ENCODE measurements at places on chromosomes 11 and 22.

DNA sequence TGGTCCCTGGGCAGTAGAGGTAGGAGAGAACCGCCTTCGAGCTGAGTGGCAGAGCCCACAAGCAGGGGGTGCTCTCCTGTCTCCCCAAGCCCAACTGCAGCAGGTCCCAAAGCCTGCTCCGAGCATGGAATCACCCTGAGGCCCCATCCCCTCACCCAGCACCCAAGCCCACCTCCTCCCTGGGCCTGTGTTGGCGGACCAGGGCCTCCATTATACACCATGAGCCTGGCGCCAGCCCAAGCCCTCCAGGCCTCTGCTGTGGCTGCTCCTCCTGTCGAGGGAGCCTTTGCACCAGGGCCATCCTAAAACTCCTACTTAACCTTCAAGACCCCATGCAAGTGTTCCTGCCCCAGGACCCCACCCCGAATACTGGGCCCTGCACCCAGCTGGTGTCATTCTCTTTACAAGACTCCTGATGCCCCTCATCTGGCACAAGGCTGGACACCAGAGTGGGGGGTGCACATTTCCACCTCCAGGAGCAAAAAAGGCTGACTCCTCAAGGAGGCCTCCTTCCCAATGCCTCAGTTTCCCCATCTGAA is 16.6 kb downstream of the GP1BB start:
- no peak for DNase-seq

- DNase-seq: no peak
Measured at GRCh38 chr22:50656122-50657070, 16.2 kb upstream of the SHANK3 start.

GRCh38 chr11:112212290-112212689 is 13.9 kb upstream of the PTS start:
- no peak for DNase-seq

DNA sequence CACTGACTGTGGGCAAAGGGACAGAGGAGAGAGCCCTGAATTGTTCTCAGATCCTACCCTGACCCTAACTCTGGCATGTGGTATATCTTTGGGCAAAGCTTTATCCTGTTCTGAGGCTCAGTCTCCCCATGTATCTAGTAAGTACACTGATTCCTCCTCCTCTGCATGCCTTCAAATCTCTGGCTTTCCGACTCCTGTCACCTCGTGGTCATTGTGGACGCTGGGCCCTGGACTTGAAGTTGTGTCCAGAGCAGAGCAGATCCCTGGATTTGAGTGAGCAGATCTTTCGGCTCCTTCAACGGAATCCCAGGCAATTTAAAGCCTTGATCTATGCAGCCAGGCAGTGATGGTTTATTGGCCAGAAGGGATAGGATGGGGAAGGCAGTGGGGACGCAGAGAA is 3.0 kb downstream of the MOGAT2 start:
- no peak for DNase-seq

- DNase-seq: no peak
Measured at GRCh38 chr22:17350292-17350691, 19.0 kb upstream of the CECR2 start.

- no peak for DNase-seq
Measured at GRCh38 chr22:47249370-47249928, 487.0 kb downstream of the TBC1D22A start.

DNA sequence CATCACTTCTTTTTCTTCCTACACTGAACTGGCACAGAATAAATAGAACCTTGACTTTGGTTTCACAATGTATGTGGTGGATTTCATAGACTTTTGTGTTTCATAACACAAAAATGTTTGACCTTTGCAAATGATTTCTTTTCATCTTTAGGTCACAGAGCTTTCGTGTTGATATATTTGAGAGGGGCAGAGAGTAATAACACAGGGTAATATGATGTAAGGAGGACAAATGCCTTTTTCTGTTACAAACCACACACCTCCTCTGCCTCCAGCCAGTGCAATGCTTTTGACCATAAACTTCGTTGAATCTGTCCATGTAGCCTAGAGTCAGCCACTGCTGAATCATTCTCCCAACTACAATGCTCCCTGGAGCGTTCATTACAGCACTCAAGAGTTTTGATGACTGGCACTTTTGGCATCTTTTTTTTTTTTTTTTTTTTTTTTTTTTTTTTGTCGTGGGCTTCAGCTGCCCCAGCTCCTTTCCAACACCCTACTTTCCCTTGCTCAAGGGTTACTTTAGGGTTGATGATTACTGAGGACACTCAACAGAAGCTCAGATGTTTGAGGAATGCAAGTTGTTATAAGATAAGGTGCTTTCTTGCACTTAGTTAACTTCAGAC is 11.4 kb upstream of the CAT start:
- DNase-seq: no peak

DNA sequence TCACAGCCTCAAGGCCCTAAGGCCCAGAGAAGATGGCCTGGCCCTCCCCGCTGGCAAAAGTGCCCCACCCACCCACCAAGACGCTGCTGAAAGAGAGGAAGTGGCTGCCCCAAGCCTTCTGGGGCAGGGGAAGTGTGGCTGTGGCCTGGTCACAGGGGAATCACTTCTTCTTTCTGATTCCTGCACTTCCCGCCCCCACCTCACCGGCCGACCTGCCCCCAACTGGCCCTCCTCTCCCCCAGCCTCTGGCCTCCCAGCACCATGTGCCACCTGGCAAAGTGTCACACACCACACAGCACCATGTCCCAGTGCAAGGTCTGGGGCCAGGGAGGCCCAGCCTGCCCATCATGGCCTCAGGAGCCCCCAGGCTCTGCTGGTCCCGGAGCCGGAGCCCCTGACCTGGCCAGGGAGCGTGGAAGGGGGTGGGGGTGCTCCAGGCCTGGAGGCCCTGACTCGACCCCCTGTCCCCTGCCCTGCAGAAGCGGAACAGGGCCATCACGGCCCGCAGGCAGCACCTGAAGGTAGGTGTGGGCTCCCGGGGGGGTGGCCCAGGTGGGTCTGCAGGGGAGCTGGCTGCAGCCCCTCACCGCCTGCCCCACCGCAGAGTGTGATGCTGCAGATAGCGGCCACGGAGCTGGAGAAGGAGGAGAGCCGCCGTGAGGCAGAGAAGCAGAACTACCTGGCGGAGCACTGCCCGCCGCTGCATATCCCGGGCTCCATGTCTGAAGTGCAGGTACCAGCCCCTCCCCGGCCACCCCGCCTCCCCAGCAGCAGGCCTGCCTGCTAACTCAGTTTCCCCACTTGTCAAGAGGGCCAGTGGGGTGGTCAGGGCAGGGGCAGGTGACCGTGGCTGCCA is 1.4 kb downstream of the TNNI2 start:
- DNase-seq: no peak

GRCh38 chr11:14677146-14677545 is 33.5 kb downstream of the PDE3B start:
- DNase-seq: no peak
